Stomach (tissue), 19 donors: ENCODE measurements at places on chromosomes 16 and 17.

GRCh38 chr17:55264278-55264644 lies 499 bp upstream of the HLF start:
- DNase-seq: no peak

DNA sequence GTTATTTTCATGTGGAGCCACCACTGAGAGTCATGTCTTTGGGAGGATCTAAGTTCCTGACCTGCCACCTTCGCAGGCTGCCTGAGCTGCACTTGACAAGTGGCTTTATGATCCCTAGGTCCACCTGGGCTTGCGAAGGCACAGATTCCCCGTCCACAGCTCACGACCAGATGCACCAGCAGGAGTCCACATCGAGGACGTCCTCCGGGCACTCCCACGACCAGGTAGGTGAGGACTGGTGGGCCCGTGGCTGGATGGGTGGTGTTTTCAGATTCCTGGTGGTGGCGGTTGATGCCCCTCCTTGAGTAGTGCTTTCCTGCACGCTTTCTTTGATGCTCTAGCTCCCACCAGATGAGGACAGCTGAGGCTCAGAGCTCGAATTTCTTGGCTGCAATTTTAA lies 14.8 kb downstream of the FAM234A start:
- no peak for DNase-seq

- no peak for DNase-seq
These were observed 16.2 kb upstream of the CPHXL start for GRCh38 chr16:75742424-75743047.

DNA sequence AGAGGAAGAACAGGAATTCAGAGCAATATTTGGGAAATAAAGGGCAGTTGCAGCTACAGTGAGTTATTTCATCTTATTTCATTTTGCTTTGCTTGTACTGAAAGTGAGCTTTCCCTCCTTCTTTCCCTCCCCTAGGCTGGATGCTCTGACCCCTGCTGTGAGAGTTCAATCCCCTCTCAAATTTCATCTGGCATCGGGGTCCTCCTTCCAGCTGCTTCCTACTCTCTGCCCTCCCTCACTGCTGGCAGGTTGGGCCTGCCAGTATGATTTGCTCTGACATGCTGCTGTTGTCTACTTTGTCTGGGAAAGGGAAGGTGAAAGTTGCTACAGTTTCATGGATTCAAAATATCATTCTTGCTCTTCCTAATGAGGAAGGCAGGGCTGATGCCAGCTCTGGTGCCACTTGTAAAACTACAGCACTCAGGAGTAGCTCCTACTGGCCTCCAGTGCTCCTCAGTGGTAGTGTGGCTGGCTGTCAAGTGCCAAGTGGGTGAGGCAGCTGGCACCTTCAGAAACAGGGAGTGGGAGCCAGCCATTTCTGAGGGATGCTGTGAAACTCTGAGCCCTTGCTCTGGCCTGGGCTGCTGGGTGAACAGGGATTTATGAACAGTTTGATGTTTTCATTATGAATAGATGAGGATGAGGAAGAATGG lies 408.6 kb downstream of the HAPSTR1 start:
- no peak for DNase-seq

- no peak for DNase-seq
These were observed 210.1 kb upstream of the MAF start for GRCh38 chr16:79810449-79811189.

DNA sequence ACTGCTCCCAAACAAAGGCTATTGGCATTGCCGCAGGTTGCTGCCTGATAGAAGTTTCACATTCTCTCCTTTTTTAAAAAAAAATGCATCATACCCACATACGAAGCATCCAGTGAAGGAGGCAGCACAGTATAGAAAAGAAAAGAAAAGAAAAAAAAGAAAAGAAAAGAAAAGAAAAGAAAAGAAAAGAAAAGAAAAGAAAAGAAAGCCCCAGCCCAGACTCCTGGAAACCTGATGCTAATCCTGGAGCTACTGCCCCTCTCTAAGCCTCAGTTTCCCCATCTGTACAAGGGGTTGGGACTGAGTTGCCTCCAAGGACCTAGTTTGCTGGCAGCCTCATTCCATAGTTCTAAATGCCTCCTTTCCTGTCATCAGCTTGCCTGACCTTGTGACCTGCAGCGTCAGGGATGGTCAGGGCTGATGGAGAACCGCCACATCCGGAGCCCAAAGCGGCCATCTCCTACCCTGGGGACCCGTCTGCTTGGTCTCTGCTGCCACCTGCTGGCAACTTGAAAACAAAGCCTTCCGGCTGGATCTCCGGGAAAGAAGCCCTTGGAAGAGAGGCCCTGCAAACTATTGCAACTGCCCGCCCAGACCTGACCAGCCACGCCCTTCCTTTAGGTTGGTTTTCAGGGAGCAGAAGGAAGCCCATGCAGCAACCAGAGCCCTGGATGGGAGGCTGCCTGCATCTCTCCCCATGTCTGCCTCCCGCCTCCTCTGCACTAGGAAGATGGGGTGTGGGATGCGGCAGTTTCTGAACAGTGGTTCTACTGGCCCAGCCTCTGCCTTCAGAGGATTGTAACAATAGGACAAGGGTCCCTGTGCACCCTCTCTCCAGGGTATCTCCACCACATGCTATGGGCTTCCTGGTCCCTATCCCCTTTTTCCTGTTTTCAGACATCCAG lies 13.0 kb downstream of the AIPL1 start:
- DNase-seq: peak; percentile 77

DNA sequence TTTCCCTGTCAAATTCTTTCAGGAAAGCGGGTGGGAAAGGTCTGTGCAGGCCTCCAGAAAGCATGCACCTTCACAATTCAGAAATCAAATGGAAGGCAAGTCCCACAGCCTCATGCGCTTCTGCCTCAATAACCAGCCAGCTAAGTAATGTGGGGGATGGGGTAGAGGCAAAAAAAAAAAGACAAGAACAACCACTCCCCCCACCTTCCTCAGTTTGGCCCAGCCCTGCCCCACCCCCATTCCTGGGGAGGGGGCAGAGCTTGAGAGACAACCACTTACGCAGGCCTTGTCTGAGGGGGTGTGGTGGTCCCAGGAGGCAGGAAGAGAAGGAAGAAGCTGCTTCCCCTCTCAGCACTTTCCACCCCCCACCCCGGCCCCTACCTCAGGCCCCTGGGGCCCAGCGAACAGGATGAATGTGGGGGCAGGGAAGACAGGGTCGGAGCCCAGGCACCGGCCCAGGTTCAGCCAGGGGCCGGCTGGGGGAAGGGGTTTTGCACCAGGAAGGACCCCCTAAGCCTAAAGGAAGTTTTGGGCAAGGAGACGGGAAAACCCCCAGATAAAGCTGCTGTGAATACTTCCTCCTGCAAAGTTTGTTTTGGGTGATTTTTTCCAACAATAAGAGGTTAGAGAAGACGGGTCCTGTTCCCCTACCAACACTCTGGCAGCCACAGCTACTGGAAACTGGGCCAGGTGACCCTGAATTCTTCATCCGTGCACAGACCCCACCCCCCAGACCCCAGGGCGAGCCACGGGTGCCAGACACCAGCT lies 1.2 kb downstream of the JUP start:
- no peak for DNase-seq

GRCh38 chr17:73356561-73357170 lies 44.9 kb upstream of the CDC42EP4 start:
- DNase-seq: no peak

DNA sequence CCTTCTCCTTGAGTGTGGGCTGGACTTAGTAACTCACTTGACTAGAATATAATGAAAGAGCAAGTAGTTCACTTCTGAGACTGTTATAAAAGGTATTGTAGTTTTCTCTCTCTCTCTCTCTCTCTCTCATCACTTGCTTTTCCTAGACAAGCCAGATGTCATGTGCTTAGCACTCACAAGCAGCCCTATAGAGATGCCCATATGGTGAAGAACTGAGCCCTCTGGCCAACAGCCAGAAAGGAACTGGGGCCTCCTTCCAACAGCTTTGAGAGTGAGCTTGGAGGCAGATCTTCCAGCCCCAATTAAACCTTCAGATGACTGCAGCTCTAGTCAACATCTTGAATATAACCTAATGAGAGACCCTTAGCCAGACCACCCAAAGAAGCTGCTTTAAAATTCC lies 440.5 kb downstream of the GRIN2A start:
- no peak for DNase-seq

GRCh38 chr16:68973611-68974120 lies 130.3 kb downstream of the TANGO6 start:
- DNase-seq: no peak

GRCh38 chr16:66988197-66988788 lies at the start of gene CES4A:
CES4A (plus strand) TSS chr16:66988589; CDS start chr16:66988773, 184 bp downstream.
- no peak for DNase-seq

- no peak for DNase-seq
These were observed 60.5 kb downstream of the NFAT5 start for GRCh38 chr16:69626256-69626655.

- no peak for DNase-seq
These were observed 13.2 kb upstream of the MRTFB start for GRCh38 chr16:14057878-14058382.

GRCh38 chr17:78081551-78081950 lies 47.0 kb downstream of the TMC6 start:
- DNase-seq: no peak

GRCh38 chr17:39635614-39636176 lies 1.2 kb upstream of the STARD3 start:
- no peak for DNase-seq

- no peak for DNase-seq
These were observed 27.0 kb downstream of the CEP95 start for GRCh38 chr17:64533784-64534183.

GRCh38 chr17:80382446-80382845 lies 32.5 kb upstream of the ENDOV start:
- no peak for DNase-seq

DNA sequence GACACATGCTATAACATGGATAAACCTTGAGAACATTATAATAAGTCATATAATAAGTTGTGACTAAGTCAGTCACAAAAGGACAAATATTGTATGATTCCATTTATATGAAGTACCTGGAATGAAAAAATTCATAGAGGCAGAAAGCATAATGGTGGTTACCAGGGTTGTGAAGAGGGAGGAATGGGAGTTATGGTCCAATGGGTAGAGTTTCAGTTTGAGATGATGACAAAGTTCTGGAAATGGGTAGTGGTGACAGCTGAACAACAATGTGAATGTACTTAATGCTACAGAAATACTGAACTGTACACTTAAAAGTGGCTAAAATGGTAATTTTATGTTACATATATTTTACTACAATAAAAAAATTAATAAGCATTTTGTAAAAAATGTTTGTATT lies 49.7 kb downstream of the MYO1D start:
- no peak for DNase-seq

- DNase-seq: peak; percentile 44
These were observed 56.5 kb downstream of the DNAH2 start for GRCh38 chr17:7774055-7774521.

DNA sequence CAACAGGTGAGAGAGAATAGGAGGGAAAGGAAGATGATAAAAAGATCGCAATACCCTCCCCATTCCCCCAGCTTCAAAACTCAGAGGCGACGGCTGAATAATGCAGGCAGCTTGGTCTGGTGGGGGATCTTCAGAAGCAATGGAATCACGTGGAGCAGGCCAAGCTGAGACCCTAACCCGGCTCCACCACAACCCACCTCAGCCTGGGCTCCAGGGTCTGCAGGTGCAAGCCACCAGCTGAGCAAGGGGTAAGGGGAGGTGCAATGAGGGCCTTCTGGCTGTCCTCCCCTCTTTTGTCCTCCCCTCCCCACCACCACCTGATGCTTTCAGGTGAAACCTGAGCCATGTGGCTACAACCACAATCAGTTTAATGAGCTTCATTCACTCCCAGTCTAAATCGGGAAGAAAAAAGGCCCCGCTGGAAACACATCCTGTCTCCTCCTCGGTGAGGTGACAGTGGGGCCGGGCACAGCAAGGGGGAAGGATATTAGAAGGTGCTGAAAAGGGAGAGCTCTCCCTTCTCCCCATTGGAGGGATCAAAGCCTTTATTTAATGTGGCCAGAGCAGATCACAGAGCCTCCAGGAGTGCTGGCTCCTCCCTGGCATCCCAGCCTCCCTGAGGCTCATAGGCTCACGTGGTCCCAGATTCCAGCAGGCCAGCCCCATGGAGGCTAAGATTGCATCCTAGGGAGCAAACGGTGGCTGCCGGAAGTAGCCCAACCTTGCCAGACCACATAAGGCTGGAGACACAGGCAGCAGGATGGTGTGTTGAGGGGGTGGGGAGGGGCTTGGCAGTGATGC lies 261.0 kb downstream of the SOX9 start:
- DNase-seq: no peak

- no peak for DNase-seq
These were observed at the start of gene ANKRD13B for GRCh38 chr17:29592850-29593551. ANKRD13B (plus strand) TSS chr17:29593132; CDS start chr17:29593622, 490 bp downstream.

DNA sequence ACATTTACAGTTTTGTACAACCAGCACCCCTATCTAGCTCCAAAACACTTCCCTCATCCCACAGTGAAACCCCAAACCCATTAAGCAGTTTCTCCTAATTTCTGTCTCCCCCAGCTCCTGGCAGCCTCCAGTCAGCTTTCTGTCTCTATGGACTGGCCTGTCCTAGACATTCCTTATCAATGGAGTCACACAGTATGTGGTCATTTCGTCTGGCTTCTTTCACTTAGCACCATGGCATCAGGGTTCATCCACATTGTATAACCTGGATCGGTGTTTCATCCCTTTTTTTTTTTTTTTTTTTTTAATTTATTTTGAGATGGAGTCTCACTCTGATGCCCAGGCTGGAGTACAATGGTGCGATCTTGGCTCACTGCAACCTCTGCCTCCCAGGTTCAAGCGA lies 68.5 kb downstream of the ZDHHC7 start:
- no peak for DNase-seq

- no peak for DNase-seq
These were observed 200.2 kb downstream of the CCDC182 start for GRCh38 chr17:57544834-57545463.

DNA sequence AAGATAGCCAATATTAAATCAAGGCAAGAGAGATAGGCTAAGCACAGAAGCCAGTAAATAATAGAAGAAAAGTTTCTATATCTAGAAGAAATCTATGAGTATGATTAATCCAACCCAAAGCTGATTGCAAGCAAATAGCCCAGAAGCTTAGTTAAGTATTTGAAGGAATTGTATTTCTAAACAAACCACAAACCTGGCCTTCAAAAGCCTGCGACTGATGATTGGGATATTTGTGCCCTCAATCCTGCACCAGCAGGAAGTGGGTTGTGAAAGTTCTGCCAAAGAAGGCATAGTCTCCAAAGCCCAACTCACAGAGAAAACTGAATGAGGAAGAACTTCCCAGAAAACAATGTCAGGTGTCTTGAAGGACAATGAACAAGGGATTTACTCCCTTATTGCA lies 114.5 kb upstream of the C17orf78 start:
- no peak for DNase-seq

- DNase-seq: no peak
These were observed 1.5 kb downstream of the CD300LF start for GRCh38 chr17:74711058-74711824.
